ENCODE measurements at places on chromosomes 2 and 18. TPM values are rescaled to one million over a fixed set of nuclear protein-coding genes. Genes with fewer than 3 reads are reported as not detected.
A peak's percentile ranks its signal among the peaks of the same experiment; 100 is the strongest.

- no peak for DNase-seq
- no peak overlapping the region for H3K4me3 ChIP-seq
- peaks cover 5% of the 10 kb centered on the region for H3K36me3 ChIP-seq
- H3K27me3 ChIP-seq: no peaks in the 10 kb centered on the region
- H3K27ac ChIP-seq: no peak overlapping the region
These were observed 6.0 kb downstream of the MAP3K2 start for GRCh38 chr2:127381762-127382161.

DNA sequence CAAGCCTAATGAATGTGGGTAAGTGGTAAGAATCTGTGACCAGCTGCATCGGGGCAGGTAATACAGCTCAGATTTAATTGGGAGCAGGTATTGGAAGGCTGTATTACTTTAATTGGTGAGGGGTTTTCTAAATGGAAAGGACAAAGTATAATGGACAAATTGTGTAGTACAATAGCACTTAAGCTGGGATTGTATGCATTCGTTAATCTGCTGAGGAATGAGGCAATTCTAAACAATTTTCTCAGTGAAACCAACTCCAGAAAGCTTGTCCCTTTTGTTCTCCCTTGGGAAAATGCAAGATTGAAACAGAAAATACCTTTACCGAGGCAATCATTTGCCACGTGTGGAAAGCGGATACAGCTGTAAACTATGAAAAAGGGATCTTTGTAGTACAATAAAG, 801.6 kb upstream of the POU3F3 start:
- H3K36me3 ChIP-seq: no peaks in the 10 kb centered on the region
- no peaks in the 10 kb centered on the region for H3K27me3 ChIP-seq
- no peak for DNase-seq
- no peak overlapping the region for H3K4me3 ChIP-seq
- H3K4me1 ChIP-seq: peaks cover 1% of the 10 kb centered on the region
- H3K27ac ChIP-seq: no peak overlapping the region

DNA sequence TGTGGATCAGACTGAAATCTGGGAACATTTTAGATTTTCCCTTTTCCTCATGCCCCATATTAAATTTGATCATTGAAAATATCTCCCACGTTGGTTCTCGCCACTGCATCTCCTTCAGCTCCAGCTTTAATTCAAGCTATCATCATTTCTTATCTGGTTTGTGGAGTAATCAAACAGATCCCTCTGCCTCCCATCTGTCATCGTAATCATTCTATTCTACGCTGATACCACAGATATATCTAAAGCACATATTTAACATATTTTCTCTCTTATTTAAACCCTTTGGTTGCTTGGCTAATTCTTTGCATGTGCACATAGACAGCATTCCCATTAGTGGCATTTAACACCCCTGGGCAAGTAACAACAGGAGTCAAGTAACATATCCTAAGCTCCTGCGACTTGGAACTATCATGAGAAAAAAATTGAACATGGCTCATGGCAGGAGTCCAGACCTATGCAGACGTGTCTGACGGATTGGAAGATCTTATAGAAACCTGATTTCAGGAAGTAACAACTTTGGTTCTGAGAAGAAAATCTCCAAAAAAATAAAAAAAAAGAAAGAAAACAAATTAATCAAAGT, 158.8 kb upstream of the KYNU start:
- no peak for DNase-seq
- no peaks in the 10 kb centered on the region for H3K4me1 ChIP-seq
- no peaks in the 10 kb centered on the region for H3K27me3 ChIP-seq

GRCh38 chr18:22377769-22378168, 39.9 kb downstream of the CTAGE1 start:
- H3K4me3 ChIP-seq: no peak overlapping the region
- H3K36me3 ChIP-seq: no peaks in the 10 kb centered on the region
- peaks cover 6% of the 10 kb centered on the region for H3K27me3 ChIP-seq
- no peak for DNase-seq

DNA sequence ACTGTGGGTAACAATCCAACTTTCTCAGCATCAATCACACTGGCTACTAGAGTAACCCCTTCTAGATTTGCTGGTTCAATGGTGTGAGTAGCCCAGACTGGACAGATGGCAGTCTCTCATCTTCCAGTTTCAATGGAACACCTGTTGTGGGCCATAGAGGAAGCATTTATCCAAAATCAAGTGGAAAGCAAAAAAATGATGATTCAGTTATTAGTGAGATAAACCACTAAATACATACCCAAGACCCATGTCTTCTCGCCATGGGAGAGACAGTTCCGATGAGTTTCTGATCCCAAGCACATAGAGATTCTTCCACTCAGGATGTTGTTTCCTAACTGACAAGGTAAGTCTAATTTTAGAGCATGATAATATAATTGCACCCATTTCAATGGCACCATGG, 194.0 kb downstream of the IRS1 start:
- no peaks in the 10 kb centered on the region for H3K27me3 ChIP-seq
- DNase-seq: no peak
- H3K4me1 ChIP-seq: no peaks in the 10 kb centered on the region

GRCh38 chr18:79720359-79720733, 40.7 kb downstream of the CTDP1 start:
- H3K4me1 ChIP-seq: no peaks in the 10 kb centered on the region
- H3K27ac ChIP-seq: peak overlapping the region; percentile 69
- peaks cover 26% of the 10 kb centered on the region for H3K36me3 ChIP-seq
- no peak for DNase-seq
- no peaks in the 10 kb centered on the region for H3K27me3 ChIP-seq

- peaks cover 2% of the 10 kb centered on the region for H3K4me1 ChIP-seq
- H3K27ac ChIP-seq: no peak overlapping the region
- no peak overlapping the region for H3K4me3 ChIP-seq
- no peaks in the 10 kb centered on the region for H3K36me3 ChIP-seq
These were observed 117.6 kb downstream of the TWIST2 start for GRCh38 chr2:238965371-238966071.

DNA sequence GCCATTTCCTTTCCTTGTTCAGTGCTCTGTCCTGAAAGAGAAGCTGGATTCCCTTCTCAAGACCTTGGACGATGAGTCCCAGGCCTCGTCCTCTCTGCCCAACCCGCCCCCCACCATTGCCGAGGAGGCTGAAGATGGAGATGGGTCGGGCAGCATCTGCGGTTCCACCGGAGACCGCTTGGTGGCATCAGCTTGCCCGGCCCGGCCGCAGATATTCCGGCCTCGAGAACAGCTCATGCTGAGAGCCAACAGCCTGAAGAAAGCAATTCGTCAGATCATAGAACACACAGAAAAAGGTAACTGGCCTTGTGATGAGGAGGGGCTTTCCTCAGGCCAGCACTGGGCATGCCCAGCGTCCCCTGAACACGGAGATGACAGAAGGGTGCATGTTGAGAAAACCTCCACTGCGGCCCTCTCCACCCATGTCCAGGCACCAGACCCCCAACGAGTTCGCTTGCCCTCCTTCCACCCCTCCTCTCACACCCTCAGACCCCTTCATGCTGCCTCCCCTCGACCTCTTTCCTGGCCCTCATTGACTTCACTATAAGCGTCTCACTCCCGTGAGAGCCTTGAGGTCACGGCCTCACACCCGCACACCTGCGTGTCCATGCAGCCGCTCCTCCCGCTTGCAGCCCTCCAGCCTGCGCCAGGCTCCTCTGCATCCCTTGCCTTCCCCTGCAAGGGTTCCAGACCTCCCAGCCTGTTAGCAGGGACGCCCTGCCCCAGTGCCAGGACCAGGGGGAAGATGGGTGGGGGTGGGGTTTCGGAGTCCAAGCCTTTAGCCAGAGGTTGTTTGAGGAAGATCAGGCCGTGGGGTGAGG, 95.0 kb downstream of the DGKD start:
- H3K27ac ChIP-seq: no peak overlapping the region
- H3K27me3 ChIP-seq: no peaks in the 10 kb centered on the region
- peak; percentile 24 for DNase-seq
- no peak overlapping the region for H3K4me3 ChIP-seq

DNA sequence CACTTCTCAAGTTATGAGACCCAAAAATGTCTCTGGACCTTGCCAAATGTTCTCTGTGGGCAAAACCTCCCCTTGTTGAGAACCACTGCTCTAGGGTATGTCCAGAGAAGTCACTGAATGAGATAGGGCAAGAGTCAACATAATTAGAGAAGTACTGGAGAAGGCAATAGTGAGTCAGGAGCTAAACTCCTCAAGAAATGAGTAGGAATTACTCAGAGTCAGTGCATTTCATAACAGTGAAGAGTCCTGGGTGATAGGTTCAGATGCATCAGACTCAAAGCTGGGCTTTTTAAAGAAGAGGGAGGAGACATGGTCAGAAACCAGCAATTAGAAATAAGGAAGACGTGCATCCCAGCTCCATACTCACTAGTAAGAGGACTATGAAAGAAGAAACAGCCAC, 38.6 kb upstream of the IHH start:
- DNase-seq: no peak
- H3K27me3 ChIP-seq: peaks cover 8% of the 10 kb centered on the region
- no peak overlapping the region for H3K27ac ChIP-seq
- peaks cover 5% of the 10 kb centered on the region for H3K36me3 ChIP-seq
- no peaks in the 10 kb centered on the region for H3K4me1 ChIP-seq

DNA sequence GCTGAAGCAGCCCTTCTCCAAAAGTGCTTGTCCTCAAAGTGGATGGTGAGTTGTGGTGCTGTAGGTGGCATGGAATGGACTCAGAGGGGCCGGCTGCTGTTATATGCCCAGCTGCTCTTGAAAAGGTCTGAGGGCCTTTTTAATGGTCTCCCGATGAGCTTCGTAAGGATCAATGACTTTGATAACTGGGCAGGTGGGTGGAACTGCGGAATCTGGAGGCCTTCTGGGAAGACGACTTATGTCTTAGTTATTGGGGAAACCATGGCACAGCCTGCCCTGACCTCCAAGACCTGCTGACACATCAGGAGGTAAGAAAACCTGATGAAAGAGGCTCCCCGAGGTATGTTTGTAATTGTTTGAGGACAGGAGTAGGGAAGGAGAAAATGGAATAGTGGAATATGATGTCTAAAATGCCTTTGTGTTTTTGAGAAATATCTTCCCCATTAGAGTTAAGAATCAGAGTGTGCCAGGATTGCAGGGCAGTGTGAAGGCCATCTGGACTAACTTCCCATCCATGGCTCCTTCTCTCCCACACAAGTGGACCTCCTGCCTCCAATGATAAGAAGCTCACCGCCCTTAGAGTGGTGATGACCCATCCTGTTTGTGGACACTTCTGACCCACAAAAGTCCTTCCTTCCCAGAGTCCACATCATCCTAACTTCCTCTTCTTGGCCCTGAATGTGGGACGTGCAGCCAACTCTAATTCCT, 236.1 kb downstream of the FHOD3 start:
- H3K4me1 ChIP-seq: peaks cover 1% of the 10 kb centered on the region
- no peak overlapping the region for H3K4me3 ChIP-seq
- H3K27ac ChIP-seq: peak overlapping the region; percentile 19

- peaks cover 4% of the 10 kb centered on the region for H3K36me3 ChIP-seq
- peaks cover 24% of the 10 kb centered on the region for H3K4me1 ChIP-seq
- no peaks in the 10 kb centered on the region for H3K27me3 ChIP-seq
These were observed 418.7 kb downstream of the MEIS1 start for GRCh38 chr2:66853585-66853984.

DNA sequence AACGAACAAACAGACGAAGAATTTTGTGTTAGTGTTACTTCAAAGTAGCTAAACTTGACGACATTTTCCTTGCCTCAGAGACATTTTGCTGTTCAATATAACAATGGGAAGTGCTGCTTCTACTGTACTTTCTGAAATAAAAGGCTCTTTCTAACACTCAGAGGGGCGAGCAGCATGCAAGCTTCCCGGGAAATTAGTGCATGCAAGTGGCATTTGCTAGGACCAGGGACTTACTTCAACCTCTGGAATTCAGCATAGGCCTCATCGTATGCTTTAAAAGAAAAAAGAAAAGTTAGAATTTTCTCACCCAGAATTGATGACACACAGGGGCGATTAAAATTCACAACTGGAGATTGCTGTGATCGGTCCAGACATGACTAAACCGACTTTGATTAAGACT, 62.5 kb upstream of the LPIN2 start:
- DNase-seq: no peak
- H3K36me3 ChIP-seq: no peaks in the 10 kb centered on the region
- no peak overlapping the region for H3K27ac ChIP-seq
- no peak overlapping the region for H3K4me3 ChIP-seq

DNA sequence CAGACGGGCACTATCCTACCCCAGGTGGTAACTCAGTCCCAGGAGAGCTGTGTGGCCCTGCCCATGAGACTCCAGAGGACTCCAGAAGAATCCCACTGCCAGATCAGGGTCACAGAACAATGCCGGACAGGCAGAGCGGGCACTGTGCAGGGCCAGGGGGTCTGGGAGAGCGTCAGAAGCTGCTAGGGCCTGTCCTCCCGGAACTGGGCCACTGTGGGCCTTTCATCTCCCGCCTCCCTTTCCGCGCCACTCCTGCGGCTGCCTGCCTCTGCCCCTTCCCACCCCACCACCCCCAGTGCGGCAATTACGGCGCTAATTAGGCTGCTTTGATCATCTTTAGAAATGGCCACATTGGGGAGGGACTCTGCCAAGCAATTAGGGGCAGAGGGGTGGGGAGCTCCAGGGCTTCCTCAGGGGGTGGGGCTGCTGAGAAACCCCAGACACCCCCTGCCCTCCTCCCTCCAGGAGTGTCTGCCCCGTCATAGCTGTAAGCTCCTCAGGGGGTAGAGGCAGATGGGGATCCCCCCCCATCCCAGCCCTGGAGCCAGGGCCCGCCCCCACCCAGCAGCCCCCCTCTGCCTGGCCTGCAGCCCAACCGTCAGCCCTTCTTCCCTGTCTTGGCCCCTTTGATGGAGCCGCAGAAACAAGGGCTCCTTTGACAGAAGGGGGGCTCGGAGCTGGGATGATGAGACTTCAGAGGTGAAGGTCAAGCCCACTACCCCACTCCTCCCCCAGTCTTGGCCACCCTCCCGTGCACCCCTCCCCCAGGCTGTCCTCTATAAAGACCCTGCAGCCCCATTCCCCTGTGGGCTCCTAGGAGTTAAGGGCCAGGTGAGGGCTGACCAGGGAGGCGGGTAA, at the start of gene PRSS56:
PRSS56 (plus strand) TSS at position 808 of the 858 bp plus-strand sequence. CDS start 211 bp downstream, outside the sequence.
- peaks cover 1% of the 10 kb centered on the region for H3K4me1 ChIP-seq
- H3K36me3 ChIP-seq: no peaks in the 10 kb centered on the region
- no peak within 1 kb of the TSS for H3K4me3 ChIP-seq
- H3K27ac ChIP-seq: no peak within 1 kb of the TSS

- no peak for DNase-seq
- H3K27me3 ChIP-seq: peaks cover 3% of the 10 kb centered on the region
- H3K36me3 ChIP-seq: no peaks in the 10 kb centered on the region
- no peak overlapping the region for H3K27ac ChIP-seq
These were observed 380.6 kb downstream of the TSN start for GRCh38 chr2:122136056-122136455.

Gene SAP130
- total RNA-seq: 45.3 TPM

Gene AMER3
- 7.0 TPM for total RNA-seq

Gene HRH4
- not detected for total RNA-seq

Gene LRRC30
- total RNA-seq: not detected

Gene CENPA
- 10.7 TPM for total RNA-seq

Gene KIF1A
- total RNA-seq: 132 TPM

Gene RESP18
- total RNA-seq: not detected

Gene MAP2
- total RNA-seq: 18.2 TPM

Gene UGT1A5
- total RNA-seq: not detected

Gene PHOSPHO2
- total RNA-seq: 13.5 TPM

Gene RBFA
- total RNA-seq: 34.3 TPM

Gene TLX2
- total RNA-seq: not detected
